ENCODE measurements at places on chromosomes 3 and 15.

GRCh38 chr15:80816936-80817335, 37.8 kb downstream of the CEMIP start:
- DNase-seq, result no peak

- DNase-seq, result peak; percentile 64
Measured at GRCh38 chr3:152893647-152894046, 58.7 kb downstream of the P2RY1 start.

GRCh38 chr3:42517117-42517516, 14.7 kb downstream of the VIPR1 start:
- no peak for DNase-seq

GRCh38 chr3:21750080-21750696, 822 bp downstream of the ZNF385D start:
- peak; percentile 71 for DNase-seq

- no peak for DNase-seq
Measured at GRCh38 chr3:149330609-149331331, 2.7 kb downstream of the TM4SF18 start.

GRCh38 chr15:81096398-81096797, 37.7 kb upstream of the CFAP161 start:
- no peak for DNase-seq

DNA sequence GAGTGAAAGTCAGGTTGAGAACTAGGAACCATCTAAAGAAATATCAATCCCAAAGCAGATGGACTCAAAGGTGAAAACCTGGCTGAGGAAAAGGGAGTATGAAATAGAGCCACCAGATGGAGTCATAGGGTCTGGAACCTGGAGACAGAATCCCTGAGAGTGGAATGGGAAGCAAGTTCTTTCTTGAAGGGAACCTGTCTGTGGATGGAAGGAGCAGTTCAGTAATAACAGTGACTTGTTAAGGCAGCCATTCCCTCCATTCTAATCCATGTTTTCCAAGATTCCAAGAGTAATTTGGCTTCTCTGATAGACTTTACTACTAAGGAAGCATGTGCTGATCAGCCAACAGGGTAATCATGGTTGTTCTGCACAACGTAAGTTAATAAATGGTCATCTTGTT, 22.5 kb upstream of the AQP9 start:
- DNase-seq, result no peak

GRCh38 chr3:104069114-104069513, 1297.6 kb upstream of the ALCAM start:
- DNase-seq, result no peak

All from brain (organoid and tissue), 16 donors.